Astrocyte of the hippocampus (primary cell): ENCODE measurements at places on chromosomes 7 and 10.
A peak's percentile ranks its signal among the peaks of the same experiment; 100 is the strongest.

DNA sequence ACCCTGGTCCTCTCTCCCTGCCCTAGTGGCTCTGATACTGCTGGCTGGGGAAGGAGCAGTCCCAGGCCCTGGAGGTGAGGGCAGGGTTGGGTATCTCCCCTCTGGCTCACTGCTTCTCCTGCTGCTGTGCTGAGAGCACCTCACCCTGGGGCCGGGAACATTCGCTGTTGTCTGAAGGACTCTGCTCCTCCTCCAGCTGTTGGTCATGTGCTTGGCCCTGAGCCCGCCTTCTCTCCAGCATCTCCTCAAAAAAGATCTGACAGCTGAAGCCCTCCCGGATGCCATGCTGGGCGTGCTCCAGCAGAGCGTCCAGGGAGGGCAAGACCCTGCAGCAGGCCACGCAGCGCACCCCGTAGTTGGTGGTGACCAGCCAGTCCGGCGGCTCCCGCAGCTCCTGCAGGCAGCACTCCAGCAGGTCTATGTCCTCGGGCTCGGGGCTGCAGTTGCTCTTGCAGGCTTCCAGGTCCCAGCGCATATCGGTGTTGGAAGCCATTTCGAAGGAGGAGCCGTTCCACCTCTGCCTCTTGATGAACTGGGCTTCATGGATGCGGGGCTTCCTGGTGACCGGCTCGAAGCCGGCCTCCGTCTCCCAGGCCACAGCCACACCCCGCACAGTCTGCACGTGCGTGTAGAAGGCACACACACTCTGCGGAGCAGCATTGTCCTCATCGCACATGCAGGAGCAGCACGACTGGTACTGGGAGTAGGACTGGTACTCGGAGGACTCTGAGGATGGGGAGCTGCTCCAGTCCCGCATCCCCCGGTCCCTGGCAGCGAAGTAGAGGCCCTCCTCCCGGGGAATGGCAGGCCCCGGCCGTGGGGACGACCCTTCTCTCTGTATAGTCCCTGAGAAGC is 2.1 kb downstream of the FAM170B start:
- DNase-seq: no peak

- DNase-seq: peak; percentile 22
Observed at GRCh38 chr7:11232462-11232861, 258.8 kb downstream of the PHF14 start.

DNA sequence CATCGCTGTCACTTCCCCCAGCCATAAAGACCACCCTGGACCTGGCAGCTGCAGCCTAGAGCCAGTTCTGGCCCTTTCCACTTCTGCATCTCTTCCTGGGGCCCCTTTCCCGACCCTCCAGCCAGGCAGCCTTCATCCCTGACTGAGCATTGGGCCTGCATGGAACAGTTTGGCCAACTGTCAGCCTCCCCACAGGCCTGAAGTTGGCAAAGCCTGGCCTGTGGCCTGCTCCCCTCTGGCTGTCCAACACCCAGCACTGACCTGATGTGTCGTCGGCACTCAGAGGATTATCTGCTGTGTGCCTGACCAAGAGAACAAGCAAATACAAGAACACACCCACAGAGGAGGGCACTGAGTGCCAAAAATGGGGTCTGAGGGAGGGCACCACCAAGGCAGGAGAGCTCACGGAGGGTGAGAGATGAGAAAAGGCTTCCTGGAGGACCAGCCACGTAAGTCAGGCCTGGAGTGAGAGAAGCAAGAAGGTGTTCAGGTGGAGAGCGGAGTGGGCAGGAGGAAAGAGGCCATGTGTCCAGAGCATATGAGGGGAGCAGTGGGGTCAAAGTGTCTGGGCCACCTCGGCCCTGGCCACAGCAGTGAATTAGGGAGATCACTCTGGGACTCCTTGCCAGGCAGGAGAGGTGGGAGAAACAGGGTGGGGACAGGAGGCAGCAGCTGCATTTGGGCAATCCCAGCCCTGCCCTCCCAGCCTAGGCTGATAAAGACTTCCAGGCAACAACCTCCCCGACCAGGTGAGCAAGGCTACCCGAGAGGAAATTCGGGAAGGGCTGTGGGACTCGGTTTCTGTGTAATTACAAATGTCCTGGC is 4.5 kb downstream of the GPRIN2 start:
- no peak for DNase-seq

- DNase-seq: no peak
Observed at GRCh38 chr10:117796130-117796745, 250.5 kb downstream of the RAB11FIP2 start.

- no peak for DNase-seq
Observed at GRCh38 chr7:147394329-147394728, 1196.2 kb upstream of the C7orf33 start.

GRCh38 chr7:2982831-2983230 is 60.8 kb downstream of the CARD11 start:
- DNase-seq: no peak

DNA sequence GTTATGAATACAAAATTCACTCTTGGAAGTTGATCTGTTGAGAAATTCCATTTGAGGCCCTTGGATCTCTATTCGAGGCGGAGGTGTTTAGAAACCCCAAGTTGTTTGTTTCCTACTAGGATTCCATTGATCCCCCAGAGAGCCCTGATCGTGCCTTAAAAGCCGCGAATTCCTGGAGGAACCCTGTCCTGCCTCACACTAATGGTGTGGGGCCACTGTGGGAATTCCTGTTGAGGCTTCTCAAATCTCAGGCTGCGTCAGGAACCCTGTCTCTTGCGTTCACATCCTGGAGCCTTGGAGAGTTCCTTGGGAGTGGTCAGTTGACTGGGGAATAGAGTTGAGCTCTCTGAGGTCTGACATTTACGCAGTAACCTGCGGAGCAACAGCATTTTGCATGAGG is 1.2 kb downstream of the CFAP69 start:
- DNase-seq: peak; percentile 5
